Hematopoietic multipotent progenitor cell (in vitro differentiated cells): ENCODE measurements at places on chromosomes 12 and 14.

DNA sequence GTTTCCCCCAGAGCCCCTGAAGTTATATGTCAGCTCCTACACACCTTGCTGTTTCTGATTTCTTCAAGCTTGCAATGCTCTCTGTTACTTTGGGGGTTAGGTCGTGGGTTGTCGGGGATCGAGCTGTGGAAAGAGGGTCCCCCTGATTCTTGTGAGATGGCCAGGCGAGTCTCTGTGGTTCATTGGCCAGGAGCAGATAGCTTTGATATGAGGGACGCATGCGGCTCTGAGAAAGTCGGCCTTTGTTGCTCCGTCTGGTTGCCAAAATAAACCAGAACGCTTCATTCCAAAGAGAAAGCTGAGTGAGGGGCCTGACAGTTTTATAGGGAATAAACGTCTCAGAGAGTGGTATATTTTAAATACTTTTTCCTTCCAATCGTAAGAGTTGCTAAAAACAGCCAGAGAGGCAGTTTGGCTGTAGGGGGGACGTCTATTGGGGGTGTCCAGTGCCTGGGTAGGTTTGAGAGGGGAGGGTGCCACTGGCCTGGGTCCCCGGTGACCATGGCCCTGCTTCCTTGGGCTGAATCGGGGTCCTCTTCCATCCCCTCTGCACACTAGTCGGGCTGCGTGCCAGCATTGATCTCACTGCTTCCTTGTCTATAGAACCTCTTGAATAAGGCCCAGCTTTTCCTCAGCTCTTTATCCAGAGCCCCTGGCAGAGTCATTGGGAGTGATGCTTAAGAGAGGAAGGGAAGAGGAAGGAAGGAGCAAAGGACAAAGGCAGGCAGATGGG, 18.9 kb downstream of the CCND2 start:
- no peak for DNase-seq

DNA sequence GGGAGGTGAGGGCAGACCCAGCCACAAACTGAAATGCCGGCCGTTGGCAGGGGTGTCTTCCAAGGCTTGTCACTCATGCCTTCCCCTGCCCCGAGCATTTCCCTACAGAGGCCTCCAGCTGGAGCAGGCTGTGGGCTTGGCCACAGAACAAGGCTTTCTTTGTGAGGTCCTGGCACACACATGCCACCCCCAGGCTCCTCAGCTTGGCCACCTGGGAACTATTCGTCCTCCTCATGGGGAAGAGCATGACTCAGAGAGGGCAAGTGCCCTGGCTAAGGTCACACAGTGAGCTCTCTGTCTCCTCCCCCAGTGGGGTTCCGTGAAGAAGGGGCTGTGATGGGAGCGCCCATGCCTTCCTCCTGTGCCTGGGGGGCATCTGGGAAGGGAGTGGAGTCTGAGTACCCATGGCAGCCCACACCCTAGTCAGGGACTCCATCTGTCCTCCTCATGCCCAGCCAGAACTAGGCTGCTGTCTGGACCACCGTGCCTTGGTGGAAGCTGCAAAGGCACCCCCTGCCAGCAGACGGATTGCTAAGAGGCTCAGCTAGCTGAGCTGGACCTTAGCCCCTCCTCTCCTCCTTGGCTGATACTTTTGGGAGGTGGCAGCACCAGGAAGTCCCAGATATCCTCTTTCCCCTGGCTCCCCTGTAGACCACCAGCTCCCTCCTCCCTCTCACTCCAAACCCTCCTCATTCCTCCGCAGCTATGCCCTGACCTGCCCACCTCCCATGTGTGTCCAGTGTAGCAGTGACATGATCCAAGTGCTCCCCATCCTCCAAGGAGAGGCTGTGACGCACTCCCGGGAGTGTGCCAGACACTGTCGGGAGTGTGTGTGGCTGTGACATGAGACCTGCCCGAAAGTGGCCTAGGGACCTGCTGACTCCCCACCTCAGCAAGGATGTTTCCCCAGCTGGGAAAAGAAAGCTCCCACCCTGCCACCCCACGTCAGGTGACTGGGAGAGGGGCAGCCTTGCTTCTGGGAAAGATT, 21.4 kb downstream of the ABCB9 start:
- no peak for DNase-seq

- DNase-seq: no peak
Observed at GRCh38 chr14:22748206-22748605, 18.3 kb upstream of the OXA1L start.

DNA sequence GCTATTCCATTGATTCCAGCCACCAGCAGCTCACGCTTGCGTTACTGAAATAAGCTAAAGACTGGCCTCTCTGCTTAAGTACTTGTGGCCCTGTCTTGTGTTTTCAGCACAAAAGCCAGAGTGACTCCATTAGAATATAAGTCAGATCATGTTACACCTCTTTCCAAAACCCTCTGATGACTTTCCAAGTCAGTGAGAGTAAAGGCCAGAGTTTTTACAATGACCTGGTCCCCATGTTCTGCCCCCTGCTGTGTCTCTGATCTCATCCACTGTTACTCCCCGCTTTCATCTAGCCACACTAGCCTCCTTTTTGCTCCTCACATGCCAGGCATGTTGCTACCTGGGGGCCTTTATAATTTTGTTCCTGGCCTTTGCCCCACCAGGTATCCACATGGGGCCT, 6.9 kb upstream of the CKAP4 start:
- no peak for DNase-seq

DNA sequence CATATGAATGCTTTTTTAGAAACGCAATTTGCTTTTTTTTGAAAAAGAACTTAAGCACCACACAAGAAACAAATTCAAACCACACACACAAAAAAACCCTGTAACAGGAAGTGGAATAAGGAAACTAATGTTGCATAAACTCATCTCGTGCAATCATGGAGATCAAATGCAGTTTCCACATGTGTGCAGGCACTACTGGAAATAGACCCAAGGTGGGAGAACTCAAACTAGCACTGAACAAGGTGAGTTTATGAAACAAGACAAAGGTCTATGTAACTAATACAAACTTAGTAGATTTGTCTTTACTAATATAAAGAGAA, 17.5 kb downstream of the NIN start:
- peak; percentile 47 for DNase-seq

DNA sequence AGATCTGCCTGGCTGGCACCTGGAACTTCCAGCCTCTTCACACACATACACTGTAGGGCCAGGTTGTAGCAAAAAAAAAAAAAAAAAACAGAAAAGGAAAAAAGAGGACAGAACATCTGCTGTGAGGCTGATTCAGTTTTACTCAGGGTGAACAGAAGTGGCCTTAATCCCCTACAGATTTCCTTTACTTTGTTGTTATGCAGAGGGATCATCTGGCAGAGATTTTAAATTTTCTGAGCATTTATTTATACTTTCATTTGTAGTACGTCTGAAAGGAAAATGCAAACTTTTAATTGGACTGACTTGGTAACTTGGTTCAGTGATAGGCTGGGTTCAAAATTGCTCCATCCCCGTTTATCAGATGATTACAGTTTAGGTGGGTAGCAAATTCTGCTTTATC, 50.8 kb upstream of the PRICKLE1 start:
- DNase-seq: no peak

- DNase-seq: peak; percentile 15
Observed at GRCh38 chr12:89882050-89882449, 173.4 kb upstream of the ATP2B1 start.

DNA sequence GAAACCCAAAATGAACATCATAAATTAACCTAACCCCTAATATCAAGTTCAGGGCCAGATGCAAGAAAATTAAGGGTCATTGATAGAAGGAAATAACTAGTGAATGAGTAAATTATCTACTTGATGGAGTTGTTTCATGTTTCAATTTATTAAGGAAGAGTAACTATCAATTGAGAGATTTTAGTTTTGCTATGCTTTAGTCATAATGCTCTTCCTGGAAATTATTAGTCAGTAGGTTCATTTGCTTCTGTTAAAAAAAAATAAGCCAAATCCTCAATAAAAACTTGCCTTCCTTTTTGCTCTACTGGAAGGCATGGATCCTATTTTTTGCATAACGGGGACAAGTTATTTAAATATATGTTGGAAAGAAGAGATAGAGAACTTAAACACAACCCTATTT, 59.0 kb upstream of the HIF1A start:
- DNase-seq: no peak

DNA sequence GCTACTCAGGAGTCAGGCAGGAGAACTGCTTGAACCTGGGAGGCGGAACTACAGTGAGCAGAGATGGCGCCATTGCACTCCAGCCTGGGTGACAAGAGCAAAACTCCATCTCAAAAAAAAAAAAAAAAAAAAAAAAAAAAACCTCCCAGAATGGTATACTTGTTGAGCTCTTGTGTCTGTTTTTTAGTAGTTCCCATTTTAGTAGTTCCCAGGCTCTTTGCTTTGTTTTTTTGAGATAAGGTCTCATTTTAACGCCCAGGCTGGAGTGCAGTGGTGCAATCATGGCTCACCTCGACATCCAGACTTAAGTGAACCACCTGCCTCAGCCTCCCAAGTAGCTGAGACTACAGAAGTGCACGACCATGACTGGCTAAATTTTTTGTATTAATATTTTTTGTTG, 13.4 kb downstream of the ATXN2 start:
- peak; percentile 35 for DNase-seq

DNA sequence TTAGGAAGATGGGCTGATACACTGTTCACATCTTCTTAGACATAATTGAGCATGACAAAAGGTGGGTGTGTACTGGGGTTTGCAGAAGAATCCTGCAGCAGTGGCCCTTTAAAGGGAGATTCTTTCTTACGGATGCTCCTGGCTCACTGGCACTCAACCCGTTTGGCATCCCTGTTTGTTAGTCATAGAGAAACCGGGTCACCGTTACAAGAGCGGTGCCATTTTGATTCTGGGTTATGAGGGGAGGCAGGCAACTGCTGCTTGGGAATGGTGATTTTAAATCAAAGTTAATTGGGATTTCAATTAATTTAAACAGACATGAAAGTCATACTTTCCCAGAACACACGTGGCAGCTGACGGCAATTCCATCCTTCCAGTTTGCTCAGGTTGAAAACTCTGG, 245.8 kb downstream of the AACS start:
- DNase-seq: no peak

- DNase-seq: no peak
Observed at GRCh38 chr14:66117600-66117999, 368.6 kb upstream of the CCDC196 start.
